ENCODE measurements at places on chromosomes 5 and 9.
A peak's percentile ranks its signal among the peaks of the same experiment; 100 is the strongest.

- no peak for DNase-seq
These were observed 5.4 kb downstream of the ROPN1L start for GRCh38 chr5:10447041-10447440.

- DNase-seq, result no peak
These were observed 341.3 kb downstream of the DRD1 start for GRCh38 chr5:175102717-175103116.

DNA sequence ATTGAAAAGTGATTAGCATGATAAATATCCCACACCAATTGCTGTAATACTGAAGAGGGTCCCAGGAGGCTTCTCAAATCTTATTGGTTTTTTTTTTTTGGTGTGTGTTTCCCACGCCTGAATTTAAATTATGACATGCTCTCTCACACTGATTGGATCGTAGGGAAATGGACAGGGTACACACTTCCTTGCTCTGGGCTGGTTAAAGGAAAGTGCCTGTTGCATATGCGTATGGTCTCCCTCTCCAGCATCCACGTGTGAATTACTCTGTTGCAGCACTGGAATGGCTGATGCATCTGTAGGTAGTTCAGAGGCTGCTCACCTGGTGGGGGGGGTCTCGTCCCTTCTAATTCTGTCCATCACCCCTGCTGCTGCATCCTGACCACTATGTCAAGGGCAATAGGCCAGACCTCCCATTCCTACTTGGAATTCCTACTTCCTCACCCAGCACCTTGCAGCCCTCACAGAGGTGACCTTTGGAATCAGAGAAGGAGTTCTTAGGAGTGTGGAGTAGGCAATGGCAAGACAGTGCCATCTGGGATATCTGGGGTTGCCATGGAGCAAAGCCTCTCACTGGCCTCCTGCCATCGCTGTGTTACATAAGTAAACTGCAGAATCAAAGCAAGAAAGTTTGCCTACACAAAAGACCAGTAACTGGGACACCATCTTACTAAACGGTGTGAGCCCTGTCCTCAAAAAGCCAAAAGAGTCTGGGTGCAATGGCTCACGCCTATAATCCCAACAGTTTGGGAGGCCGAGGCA, 71.4 kb upstream of the FBXW11 start:
- DNase-seq, result no peak

- DNase-seq, result peak; percentile 56
These were observed 42.2 kb downstream of the NIPAL4 start for GRCh38 chr5:157502143-157502647.

DNA sequence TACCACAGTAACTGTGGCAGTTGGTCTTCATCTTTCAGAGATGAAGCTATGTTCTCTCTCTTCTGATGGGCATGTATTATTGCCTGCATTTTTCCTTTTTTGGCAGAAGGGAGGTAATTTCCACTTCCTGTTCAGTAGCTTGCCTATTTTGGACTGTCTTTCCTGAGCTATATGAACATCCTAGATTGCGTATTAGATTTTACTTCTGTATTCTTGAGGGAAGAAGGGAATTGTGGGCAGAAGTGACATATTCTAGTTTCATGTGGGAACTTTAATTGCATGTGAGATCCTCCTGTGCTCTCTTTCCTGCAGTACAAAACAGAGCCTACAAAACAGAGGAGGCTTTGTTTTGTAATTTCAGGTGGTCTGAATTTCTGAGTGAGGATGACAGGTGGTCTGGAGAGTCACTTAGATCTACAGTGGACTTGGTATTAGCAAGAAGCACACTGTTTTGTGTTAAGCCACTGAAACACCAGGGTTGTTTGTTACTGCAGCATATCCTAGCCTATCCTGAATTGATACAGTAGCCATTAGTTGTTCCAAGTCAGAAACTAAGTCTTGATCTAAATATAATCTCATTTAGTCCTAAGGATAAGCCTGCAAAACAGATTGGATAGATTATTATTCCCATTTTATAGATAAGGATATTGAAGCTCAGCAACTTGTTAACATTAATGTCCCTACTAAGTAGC, 68.1 kb downstream of the AOPEP start:
- no peak for DNase-seq

GRCh38 chr5:176353533-176353932, 8.0 kb downstream of the KIAA1191 start:
- DNase-seq, result peak; percentile 46

DNA sequence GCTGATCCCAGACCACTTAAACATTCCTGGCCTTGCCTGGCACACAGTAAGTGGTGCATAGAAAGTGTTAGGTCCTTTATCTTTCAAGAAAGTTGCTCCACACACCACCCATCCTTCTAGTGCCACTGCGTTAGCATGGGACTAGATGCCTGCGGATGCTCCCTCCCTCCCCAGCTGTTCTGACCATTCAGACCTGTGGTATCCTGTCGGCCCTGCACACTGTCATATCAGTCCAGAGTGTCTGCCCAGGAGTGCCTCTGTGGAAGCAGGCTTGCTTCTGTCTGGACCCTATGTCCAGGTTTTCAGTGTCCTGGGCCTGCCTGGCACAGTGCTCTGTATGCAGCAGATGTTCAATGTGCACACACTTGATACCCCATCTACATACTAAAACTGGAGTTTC, 38.3 kb upstream of the SMU1 start:
- DNase-seq, result no peak

- DNase-seq, result no peak
These were observed 23.5 kb downstream of the IL7R start for GRCh38 chr5:35880156-35880555.

GRCh38 chr5:179198825-179199224, 138.7 kb downstream of the ZNF354C start:
- DNase-seq, result no peak

- no peak for DNase-seq
These were observed 17.0 kb upstream of the MVB12B start for GRCh38 chr9:126309427-126310189.
